Small intestine (tissue), 16 donors: ENCODE measurements at places on chromosomes 13 and 19.

DNA sequence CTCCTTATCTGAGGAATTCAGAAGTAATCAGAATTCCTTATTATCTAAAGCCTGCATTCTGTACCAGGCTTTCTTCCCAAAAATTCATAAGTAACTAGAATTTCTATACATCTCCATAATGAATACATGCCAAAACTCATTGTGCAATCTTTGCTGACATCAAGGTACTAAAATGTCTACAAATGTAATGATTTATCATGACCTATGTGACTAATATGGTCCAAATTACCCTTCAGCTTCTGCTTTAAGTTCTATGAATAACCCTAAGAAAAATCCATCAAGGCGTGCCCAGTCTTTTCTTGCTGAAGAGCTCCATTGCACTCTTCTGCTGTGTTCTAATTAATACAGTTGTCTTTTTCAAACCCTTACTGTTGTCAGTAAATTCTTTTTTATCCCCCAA lies 58.5 kb upstream of the SLITRK1 start:
- no peak overlapping the region for H3K27ac ChIP-seq
- H3K4me3 ChIP-seq, result no peak overlapping the region
- no peaks in the 10 kb centered on the region for H3K27me3 ChIP-seq
- no peaks in the 10 kb centered on the region for H3K36me3 ChIP-seq
- DNase-seq, result no peak

DNA sequence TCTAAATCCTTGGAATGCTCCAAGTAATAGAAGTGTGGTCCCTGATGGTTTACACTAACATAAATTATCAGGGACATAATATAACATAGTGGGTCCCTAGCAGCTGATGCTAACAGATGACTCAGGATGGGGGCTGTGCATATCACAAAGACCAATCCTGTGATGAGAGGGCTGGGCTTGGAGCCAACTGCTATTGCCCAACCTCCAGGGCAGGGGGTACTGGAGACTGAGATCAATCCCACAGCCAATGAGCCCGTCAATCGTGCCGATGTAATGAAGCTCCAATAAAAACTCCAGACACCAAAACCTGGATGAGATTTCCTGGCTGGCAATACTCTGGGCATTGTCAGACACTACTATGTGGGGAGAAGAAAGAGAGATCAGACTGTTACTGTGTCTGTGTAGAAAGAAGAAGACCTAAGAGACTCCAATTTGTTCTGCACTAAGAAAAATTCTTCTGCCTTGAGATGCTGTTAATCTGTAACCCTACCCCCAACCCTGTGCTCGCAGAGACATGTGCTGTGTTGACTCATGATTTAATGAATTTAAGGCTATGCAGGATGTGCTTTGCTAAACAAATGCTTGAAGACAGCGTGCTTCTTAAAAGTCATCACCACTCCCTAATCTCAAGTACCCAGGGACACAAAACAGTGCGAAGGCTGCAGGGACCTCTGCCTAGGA lies 33.4 kb downstream of the ABCC4 start:
- H3K27me3 ChIP-seq, result no peaks in the 10 kb centered on the region
- DNase-seq, result no peak
- no peak overlapping the region for H3K4me3 ChIP-seq
- peaks cover 6% of the 10 kb centered on the region for H3K36me3 ChIP-seq
- peaks cover 4% of the 10 kb centered on the region for H3K4me1 ChIP-seq

DNA sequence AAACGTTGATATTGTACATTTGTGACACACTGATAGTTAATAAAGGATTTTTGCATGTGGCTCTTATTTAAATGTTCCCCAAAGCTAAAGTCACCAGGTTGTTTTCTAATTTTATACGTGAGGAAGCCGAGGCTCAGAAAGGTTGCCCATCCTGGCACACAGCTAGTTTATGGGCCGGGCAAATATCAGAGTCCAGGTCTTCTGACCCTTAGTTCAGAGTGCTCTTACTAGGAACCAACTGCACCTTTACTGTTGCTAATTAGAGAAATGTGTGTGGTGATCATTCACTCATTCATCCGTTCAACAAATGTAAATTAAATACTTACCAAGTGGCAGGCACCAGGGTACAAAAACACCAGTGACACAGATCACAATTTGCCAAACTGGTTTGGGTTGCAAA lies 46.3 kb upstream of the RGCC start:
- H3K36me3 ChIP-seq, result no peaks in the 10 kb centered on the region
- H3K27ac ChIP-seq, result no peak overlapping the region
- peak; percentile 63 for DNase-seq
- H3K27me3 ChIP-seq, result no peaks in the 10 kb centered on the region
- H3K4me3 ChIP-seq, result no peak overlapping the region

GRCh38 chr13:71169180-71169579 lies 697.8 kb downstream of the DACH1 start:
- H3K27me3 ChIP-seq, result no peaks in the 10 kb centered on the region
- no peak overlapping the region for H3K27ac ChIP-seq
- H3K4me1 ChIP-seq, result no peaks in the 10 kb centered on the region
- no peak overlapping the region for H3K4me3 ChIP-seq

GRCh38 chr13:46846726-46847125 lies 49.8 kb upstream of the ESD start:
- H3K27me3 ChIP-seq, result no peaks in the 10 kb centered on the region
- no peak overlapping the region for H3K27ac ChIP-seq
- H3K36me3 ChIP-seq, result no peaks in the 10 kb centered on the region
- H3K4me1 ChIP-seq, result no peaks in the 10 kb centered on the region
- DNase-seq, result no peak
- no peak overlapping the region for H3K4me3 ChIP-seq

GRCh38 chr19:45076851-45077730 lies 813 bp upstream of the ZNF296 start:
- H3K27me3 ChIP-seq, result no peaks in the 10 kb centered on the region
- peak overlapping the region; percentile 95 for H3K27ac ChIP-seq
- peaks cover 31% of the 10 kb centered on the region for H3K36me3 ChIP-seq
- DNase-seq, result peak; percentile 12
- no peak overlapping the region for H3K4me3 ChIP-seq

GRCh38 chr19:41398598-41398997 lies 980 bp downstream of the BCKDHA start:
- no peak for DNase-seq
- H3K27me3 ChIP-seq, result no peaks in the 10 kb centered on the region
- H3K36me3 ChIP-seq, result no peaks in the 10 kb centered on the region
- no peak overlapping the region for H3K27ac ChIP-seq
- H3K4me1 ChIP-seq, result peaks cover 9% of the 10 kb centered on the region
- peak overlapping the region; percentile 89 for H3K4me3 ChIP-seq

DNA sequence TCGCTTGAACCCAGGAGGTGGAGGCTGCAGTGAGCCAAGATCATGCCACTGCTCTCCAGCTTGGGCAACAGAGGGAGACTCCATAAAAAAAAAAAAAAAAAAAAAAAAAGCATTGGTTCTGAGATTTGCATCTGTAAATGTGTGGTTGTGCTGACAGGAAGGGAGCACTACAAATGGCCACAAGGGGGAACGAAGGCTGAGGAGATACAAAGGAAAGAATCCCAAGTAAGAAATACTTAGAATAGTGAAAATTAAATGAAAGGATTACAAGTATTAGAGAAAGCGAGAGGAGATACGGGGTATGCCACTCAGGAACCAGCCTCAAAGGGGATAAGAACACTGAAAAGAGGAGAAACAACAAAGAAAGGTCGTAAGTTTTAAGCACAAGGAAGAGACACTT lies 284.9 kb downstream of the KLF12 start:
- no peaks in the 10 kb centered on the region for H3K4me1 ChIP-seq
- no peaks in the 10 kb centered on the region for H3K36me3 ChIP-seq
- no peaks in the 10 kb centered on the region for H3K27me3 ChIP-seq

- H3K27me3 ChIP-seq, result no peaks in the 10 kb centered on the region
- DNase-seq, result no peak
- H3K4me3 ChIP-seq, result peak within 1 kb of the TSS; percentile 99
- peak within 1 kb of the TSS; percentile 66 for H3K27ac ChIP-seq
These were observed at the start of gene DAZAP1 for GRCh38 chr19:1407528-1408299. DAZAP1 (plus strand) TSS chr19:1407586; CDS start chr19:1407774, 188 bp downstream.

- DNase-seq, result no peak
- H3K4me3 ChIP-seq, result no peak overlapping the region
- no peaks in the 10 kb centered on the region for H3K36me3 ChIP-seq
- H3K27me3 ChIP-seq, result no peaks in the 10 kb centered on the region
These were observed 298.3 kb downstream of the DIAPH3 start for GRCh38 chr13:59865398-59865797.

DNA sequence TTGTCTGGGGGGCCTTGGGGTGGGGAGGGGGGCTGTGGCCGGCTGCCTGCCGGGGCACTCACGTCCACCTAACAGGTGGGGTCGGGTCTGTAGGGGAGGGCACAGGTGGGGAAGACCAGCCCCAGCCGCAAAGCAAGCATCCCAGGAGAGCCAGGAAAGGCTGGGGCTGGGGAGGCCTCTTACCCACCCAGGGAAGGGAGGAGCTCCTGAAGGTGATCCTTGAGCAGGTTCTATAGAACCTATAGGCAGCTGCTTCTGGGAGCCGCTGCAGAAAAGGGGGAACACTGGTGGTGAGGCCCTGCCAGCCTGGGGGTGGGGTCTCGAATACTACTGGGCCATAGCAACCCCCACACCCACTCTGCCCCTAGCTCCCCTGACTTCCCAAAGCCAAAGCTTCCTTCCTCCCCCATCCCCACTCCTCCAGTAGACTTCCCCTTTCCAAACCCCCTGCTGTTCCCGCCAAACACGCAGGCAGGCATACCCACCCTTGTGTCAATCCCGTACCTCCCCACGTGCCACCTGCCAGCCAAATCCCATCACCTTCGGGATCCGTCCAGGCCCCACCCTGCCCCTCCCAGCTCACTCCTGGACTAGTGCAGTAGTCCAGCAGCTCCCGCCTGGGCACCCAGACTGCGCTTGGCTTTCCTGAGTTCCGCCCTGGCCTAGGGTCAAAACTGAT lies 5.6 kb downstream of the KLF16 start:
- DNase-seq, result peak; percentile 83
- no peaks in the 10 kb centered on the region for H3K27me3 ChIP-seq
- H3K4me1 ChIP-seq, result peaks cover 27% of the 10 kb centered on the region
- H3K27ac ChIP-seq, result peak overlapping the region; percentile 98
- H3K36me3 ChIP-seq, result no peaks in the 10 kb centered on the region

GRCh38 chr13:100608906-100609305 lies 20.3 kb upstream of the GGACT start:
- no peaks in the 10 kb centered on the region for H3K4me1 ChIP-seq
- no peak overlapping the region for H3K4me3 ChIP-seq
- H3K27me3 ChIP-seq, result no peaks in the 10 kb centered on the region
- no peaks in the 10 kb centered on the region for H3K36me3 ChIP-seq

DNA sequence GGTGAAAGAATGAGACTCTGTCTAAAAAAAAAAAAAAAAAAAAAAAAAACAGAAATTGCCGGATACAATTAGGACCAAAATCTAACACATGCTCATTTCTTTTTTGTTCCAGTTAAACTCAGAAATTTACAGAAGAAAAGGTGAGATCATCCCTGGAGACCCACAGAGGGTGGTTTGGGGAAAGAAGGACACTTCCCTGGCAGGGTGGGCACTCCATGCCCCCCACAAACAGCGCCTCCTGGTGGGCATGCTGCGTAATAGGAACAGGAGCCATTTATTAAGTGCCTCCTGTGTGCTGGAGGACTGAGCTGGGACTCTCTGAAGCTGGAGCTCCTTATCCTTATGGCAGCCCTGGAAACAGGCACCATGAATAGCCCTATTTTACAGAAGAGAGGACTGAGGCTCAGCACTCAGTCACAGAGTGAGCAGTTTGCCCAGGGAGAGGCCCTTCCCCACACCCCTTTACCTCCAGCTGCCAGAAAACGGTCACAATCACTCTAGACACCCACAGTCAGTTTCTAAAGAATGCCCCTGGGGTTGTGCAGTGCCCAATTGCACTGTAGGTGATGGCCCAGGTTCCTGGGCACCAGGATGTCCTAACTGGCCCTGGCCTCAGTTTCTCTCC lies 10.1 kb downstream of the C19orf38 start:
- no peak overlapping the region for H3K4me3 ChIP-seq
- H3K4me1 ChIP-seq, result peaks cover 6% of the 10 kb centered on the region
- H3K27me3 ChIP-seq, result no peaks in the 10 kb centered on the region
- no peaks in the 10 kb centered on the region for H3K36me3 ChIP-seq

DNA sequence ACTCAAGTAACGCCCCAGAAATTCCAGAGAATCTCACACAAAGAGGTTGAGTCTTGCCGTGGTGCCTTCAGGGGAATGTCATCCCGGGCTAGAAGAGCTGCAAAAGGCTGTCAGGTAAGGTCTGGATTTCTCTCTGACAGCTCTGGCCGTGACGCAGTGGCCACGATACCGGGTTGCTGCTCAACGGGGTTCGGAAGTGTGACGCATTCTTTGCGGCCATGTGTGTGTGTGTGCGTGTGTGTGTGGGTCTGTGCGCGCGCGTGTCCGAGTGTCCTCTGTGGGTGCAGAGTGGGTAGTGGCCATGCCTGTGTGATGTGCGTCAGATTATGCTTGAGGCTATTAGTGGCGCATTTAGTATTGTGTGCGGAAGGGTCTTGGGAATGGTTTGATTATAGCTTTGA lies 306 bp downstream of the ZNF540 start:
- peak; percentile 72 for DNase-seq
- no peaks in the 10 kb centered on the region for H3K4me1 ChIP-seq
- peak overlapping the region; percentile 63 for H3K27ac ChIP-seq
- no peaks in the 10 kb centered on the region for H3K27me3 ChIP-seq
- H3K4me3 ChIP-seq, result peak overlapping the region; percentile 75
- H3K36me3 ChIP-seq, result peaks cover 2% of the 10 kb centered on the region

DNA sequence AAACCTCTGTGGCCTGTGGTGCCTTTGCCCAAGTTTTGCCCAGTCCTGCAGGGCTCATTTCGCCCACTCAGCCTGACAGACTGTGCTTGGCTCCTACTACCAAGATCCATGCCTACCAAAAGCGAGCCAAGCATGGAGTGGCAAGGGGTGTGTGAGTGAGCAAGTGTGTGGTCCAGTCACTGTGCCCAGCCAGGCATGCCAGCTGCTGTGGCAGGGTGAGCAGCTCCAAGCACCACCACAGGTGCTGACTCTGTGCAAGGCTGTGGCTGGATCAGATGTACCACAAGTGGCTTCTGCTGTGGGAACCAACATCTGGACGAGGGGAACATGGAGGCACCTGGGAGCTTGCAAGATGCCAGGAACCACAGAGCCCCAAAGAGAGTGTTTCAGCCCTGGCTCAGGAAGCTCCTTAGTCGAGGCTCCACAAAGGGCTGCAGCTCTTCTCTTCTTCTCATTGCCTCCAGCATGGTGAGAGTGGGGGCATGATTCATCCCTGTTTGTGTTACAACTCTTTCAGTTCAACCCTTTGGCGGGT lies 1564.2 kb upstream of the MIR17HG start:
- no peaks in the 10 kb centered on the region for H3K36me3 ChIP-seq
- no peak overlapping the region for H3K4me3 ChIP-seq
- H3K4me1 ChIP-seq, result no peaks in the 10 kb centered on the region
- no peaks in the 10 kb centered on the region for H3K27me3 ChIP-seq
- H3K27ac ChIP-seq, result no peak overlapping the region
- no peak for DNase-seq

DNA sequence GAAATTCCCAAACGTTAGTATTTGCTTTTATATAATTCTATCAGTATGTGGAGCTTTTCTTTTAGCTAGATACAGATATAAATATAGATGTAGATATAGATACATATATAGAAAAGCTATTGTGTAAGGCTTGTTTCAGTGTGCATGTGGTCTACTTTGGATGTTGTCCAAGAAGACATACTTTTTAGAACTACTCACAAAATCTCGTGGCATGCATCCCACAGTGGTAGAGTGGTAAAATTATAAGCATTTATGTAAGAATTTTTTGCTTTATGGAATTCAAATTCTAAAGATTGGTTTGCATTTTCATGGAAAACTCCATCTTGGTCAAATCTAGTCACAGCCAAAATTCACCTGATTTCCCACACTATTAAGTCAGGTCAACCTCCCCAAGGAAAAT lies 880.4 kb downstream of the EFNB2 start:
- H3K4me3 ChIP-seq, result no peak overlapping the region
- no peak overlapping the region for H3K27ac ChIP-seq
- H3K27me3 ChIP-seq, result no peaks in the 10 kb centered on the region
- no peak for DNase-seq
